Endothelial cell of umbilical vein (primary cell): ENCODE measurements at places on chromosomes 5 and 9. TPM values are rescaled to one million over a fixed set of nuclear protein-coding genes. Genes with fewer than 3 reads are reported as not detected.

LHX2 gene
- 0.03 TPM in 1 of 2 replicates, not detected in the other for polyA plus RNA-seq

FOXD4L6 gene
- 0.05 TPM in 1 of 2 replicates, not detected in the other for polyA plus RNA-seq

- no peak for DNase-seq
Measured at GRCh38 chr9:74795081-74795480, 92.6 kb downstream of the TRPM6 start.

DNA sequence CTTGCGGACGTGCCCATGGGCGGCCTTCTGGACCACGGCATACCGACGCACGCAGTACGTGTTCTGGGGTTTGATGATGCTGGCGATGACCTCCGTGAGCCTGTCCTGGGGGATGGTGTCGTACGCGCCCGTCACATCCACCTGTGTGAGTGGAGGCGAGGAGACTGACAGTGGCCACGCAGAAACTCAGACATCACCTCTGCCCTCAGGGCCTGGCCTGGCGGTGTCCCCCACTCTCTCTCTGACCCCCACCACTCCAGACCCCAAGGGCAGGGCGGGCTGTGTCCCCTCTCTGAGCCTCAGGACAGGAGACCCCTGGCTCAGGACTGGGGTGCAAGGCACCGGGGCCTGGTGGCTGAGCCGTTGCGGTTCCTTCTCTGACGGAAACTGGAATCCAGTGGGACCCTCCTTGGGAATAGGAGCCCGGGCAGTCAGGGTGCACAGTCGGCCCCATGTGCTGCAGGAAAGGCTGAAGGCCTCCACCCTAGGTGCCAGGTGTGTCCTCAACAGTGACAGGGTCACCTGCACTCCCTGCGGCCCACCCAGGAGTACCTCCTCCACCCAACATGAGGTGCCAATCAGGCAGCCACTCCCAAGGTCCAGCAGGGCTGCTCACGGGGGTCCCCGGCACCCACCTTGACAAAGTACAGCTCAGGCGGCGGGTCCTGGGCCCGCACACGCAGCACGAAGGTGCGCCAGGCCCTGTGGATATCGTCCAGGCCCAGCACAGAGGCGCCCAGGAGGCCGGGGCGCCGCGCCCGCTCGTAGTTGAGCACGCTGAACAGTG lies 16.0 kb downstream of the TERT start:
- no peak for DNase-seq

COL15A1 gene
- polyA plus RNA-seq: not detected in 2 replicates

PANK3 gene
- 6.0 and 8.1 TPM in 2 replicates for polyA plus RNA-seq

DNA sequence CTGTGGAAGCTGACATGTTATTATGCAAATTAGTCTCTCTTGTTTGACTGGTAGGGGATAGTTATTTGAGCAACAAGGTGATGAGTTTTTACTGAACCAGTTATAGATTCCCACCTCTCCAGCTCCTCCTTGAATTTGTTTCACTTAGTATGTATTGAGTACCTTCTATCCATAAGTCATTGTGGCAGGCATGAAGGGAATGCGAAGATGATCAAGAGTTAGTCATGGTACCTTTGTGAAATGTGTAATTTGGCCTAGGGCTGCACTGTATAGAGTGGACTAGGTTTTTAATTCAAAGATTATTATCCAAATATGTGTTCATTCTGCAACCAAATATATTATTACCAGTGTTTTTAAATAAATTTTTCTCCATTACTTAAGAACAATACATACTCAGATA lies 110.1 kb downstream of the HACD4 start:
- DNase-seq: no peak

- peak; percentile 28 for DNase-seq
Measured at GRCh38 chr9:38178237-38178636, 109.2 kb upstream of the SHB start.

LEAP2 gene
- polyA plus RNA-seq: 0.37 and 0.48 TPM in 2 replicates

GRCh38 chr5:75281716-75282465 lies 45.2 kb upstream of the ANKRD31 start:
- no peak for DNase-seq

- DNase-seq: no peak
Measured at GRCh38 chr5:133523013-133523658, 89.2 kb downstream of the FSTL4 start.

DNA sequence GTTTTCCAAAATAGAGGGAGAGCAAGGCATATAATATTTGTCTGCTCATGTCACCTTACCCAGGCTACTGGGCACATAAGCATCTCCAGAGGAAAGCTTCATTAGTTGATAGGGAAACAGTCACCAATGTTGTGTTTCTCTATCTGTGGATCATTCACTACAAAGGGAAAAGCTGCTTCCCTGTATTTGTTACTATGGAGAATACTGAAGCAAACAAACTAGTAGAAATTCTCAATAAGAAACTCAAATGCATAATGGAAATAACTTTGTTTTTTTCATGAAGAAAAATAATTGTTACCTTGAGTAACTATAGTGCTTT lies 138.2 kb downstream of the PCSK1 start:
- no peak for DNase-seq

TAF11L5 gene
- polyA plus RNA-seq: not detected in 2 replicates

DNA sequence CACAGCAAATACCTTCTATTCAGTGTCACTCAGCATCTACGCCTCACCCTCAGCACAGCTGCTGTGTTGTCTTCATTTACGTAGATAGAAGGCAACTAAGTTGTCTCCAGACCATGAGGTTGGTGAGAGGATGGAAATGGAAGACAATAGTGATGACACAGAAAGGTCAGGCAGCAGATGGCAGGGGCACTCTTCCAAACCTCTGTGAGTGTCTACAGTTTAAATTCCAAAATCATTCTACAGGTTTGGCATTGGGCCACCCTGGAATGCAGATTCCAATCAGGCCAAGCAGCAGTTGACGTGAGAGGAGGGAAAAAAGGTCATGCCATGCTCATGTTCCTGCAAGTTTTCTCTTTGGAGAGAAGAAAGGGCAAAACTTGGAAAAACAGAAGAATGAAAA lies 68.7 kb upstream of the ADAMTSL1 start:
- DNase-seq: no peak

GRCh38 chr9:19510907-19511306 lies 102.1 kb downstream of the ACER2 start:
- DNase-seq: no peak

DNA sequence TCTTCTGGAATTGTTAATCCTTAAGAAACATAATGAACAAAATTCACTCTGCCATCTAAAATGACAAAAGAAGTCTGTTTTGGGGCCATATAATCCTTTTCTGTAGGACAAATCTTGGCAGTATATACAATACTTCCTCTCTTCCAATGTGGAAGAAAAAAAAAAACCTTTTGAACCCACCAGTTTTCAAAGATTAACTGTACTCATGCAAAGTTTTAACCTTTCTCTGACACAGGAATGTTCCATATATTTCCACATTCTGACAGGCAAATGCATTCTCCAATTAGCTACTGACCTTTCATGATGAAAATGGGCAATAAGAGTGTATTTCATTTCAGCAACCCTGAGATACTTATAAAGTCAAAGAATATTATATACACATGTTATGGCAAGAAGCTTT lies 65.4 kb downstream of the RNF130 start:
- DNase-seq: no peak

DNA sequence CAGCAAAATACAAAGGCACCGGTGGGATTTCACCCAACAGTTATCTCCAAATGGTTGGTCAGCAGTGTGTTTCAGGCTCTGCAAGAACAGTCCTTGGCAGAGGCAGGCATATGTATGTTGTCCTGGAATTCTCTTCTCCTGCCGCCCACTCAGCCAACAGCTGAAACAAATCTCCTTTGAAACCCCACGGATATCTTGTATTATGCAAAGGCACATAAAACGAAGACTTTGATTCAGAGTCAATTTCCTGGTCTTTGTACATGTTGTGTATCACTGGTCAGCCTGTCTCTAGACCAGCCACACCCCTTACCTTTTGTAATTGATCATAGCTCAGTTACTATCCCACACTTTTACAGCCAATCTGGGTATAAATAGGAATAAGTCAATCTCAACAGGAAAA lies 29.2 kb downstream of the FREM1 start:
- DNase-seq: no peak

- no peak for DNase-seq
Measured at GRCh38 chr9:72675586-72675985, 154.2 kb downstream of the TMC1 start.

DNA sequence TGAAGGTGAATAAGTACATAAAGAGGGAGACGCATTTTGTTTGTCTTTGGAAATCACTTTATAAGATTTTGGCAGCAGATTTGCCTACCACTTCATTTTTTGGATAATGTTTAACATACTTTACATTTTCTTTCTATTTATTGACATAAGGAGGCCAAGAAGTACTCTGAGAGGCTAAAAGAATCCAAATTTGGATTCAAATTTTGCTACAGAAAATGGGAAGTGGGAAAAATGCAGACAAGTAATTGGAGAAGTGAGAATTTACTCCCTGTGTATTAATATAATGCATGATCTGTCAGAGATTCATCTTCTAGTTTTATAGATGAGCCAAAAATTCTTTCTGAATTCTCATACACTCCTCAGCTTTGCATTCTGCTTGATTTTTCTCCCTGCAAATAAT lies 411.2 kb upstream of the CTNND2 start:
- DNase-seq: no peak

GRCh38 chr9:7858166-7858565 lies 58.6 kb upstream of the DMAC1 start:
- no peak for DNase-seq

DNA sequence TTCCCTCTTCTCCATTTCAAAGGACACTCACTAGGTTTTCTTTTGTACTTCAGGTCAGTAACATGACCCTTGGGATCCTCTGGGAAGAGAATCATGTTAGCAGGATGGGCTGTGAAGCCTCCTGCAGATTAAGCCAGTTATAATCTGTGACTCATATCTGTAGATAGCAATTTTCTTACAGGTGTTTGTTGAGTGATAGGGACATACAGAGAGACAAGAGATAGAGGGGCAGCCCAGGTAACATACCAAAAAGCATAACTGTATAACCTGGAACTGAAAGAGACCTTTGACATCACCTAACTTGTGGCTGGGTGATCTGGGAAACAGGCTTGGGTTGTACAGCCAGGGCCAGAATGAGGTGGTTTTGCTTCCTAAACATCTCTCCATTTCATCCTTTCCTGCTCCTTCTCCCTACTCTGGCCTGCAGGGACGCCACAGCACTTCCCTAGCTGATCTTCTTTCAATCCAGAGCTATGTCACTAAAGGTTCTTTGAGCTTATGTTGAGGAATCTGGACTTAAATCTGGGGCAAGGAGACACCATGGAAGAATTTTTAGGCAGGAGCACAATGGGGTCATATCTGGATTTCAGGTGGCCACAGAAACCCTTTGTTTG lies 21.0 kb upstream of the PPARGC1B start:
- no peak for DNase-seq

CCIN gene
- polyA plus RNA-seq: 1.1 and 1.2 TPM in 2 replicates

DNA sequence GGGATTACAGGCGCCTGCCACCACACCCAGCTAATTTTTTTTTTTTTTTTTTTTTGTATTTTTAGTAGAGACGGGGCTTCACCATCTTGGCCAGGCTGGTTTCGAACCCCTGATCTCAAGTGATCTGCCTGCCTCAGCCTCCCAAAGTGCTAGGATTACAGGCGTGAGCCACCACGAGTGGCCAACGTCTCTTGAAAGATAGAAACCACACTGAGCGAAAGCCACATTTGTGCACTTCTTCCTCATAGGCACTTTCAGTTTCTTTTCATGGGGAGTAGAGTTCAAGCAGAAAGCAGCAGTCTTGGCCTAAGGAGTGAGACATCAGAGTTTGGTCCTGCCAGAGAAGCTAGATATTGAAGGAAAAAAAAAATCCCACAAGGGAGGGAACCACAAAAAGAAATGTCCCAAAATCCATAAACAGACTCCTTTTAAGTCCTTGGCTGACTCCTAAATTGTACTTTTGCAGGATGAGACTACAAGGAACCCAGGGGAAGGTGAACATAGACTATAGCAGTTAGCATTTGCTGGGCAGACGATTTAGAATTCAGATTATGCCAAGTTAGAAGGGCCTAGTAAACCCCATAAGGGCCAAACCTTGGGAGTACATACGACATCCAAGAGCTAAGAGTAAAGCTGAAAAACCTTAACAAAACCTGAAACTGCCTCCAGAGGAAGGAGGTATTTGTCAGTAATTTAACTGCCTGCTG lies 43.9 kb upstream of the GLIPR2 start:
- DNase-seq: no peak

CCDC180 gene
- polyA plus RNA-seq: 0.30 and 0.41 TPM in 2 replicates

GRCh38 chr5:68331192-68332079 lies 115.9 kb downstream of the PIK3R1 start:
- DNase-seq: no peak

DNA sequence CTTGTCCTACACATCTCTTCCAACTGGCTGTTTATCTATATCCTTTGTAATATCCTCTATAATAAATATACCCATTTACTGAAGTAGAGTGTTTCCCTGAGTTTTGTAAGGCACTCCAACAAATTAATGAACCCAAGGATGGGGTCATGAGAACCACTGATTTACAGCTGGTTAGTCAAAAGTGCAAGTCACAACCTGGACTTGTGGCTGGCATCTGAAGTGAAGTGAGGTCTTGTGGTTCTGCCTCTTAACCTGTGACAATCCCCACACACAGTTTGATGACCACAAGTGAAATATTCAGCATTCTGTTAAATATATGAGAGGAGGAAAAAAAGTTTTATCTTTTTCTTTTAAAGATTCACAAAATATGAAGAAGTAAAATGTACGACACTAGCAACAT lies 126.1 kb downstream of the NR2F1-AS1 start:
- DNase-seq: no peak
